ENCODE measurements at places on chromosomes 11 and 22.

GRCh38 chr11:100785148-100785983, 98.3 kb downstream of the ARHGAP42 start:
- DNase-seq = no peak

DNA sequence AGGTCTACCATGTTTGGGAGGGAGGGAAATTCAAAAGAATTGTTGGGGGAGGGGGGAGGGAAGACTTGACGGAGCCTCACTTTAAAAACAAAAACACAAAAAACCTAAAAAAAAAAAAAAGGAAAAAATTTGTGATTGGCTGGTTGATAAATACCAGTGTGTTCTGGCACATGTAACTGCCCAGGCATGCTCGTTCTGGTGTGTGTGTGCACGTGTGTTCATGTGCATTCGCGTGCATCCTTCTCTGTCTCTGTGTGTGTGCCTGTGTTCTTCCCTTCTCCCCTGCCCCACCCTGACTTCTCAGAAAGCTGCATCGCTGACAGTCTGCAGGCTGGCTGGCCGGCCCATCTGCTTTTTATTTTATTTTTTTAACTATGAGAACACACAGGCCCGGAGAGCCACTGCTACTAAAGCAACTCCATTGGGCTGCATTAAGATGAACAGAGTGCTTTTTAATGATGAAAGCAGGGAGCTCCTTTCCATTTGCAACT, 22.6 kb upstream of the ADSL start:
- peak; percentile 12 for DNase-seq

DNA sequence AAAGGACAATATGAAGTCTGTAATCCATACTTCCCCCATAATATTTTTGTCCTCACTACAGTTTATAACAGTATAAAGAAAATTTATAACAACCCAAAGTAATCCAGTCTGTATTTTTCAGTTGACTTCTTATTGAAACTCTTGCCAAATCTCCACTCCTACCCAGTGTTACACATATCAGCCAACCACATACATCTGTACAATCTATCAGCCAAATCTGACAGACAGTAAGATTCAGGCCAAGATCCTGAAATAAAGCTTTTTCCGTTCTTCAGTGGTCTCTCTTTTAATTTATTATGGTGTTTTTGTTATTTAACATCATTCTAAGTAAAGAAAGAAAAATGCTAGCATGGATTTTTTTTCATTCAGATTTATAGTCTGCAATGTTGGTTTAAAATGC, 2370.9 kb upstream of the RAG2 start:
- DNase-seq = no peak

- no peak for DNase-seq
Measured at GRCh38 chr11:66609721-66610617, 6.5 kb upstream of the RBM14 start.

DNA sequence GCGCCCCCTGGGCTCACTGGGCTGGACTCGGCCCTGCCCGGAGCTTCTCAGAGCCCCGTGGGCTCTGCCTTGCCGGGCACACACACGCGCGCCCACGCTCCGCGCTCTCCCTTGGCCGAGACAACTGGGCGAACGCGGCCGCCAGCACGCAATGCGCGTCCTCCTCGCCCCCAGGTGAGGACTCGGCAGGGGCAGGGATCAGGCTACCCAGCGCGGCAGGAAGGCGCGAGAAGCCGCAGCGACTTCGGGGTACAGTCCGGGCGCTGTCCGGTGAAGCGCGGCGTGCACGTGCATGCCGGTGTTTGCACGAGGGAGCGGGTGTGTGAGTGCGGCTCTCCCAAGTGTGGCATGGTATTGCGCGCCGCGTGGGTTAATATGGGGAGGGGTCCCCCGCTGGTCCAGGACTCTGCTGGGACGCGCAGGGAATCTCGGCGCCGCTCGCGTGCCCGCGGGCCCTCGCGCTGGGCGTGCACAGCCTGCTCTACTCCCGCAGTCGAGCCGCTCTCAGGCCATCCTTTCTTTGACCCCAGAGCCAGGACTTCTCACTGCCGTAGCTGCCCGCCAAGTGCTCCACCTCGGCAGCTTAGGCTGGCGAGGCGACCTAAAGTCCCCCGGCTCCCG, 5.4 kb downstream of the WNT7B start:
- DNase-seq = no peak

DNA sequence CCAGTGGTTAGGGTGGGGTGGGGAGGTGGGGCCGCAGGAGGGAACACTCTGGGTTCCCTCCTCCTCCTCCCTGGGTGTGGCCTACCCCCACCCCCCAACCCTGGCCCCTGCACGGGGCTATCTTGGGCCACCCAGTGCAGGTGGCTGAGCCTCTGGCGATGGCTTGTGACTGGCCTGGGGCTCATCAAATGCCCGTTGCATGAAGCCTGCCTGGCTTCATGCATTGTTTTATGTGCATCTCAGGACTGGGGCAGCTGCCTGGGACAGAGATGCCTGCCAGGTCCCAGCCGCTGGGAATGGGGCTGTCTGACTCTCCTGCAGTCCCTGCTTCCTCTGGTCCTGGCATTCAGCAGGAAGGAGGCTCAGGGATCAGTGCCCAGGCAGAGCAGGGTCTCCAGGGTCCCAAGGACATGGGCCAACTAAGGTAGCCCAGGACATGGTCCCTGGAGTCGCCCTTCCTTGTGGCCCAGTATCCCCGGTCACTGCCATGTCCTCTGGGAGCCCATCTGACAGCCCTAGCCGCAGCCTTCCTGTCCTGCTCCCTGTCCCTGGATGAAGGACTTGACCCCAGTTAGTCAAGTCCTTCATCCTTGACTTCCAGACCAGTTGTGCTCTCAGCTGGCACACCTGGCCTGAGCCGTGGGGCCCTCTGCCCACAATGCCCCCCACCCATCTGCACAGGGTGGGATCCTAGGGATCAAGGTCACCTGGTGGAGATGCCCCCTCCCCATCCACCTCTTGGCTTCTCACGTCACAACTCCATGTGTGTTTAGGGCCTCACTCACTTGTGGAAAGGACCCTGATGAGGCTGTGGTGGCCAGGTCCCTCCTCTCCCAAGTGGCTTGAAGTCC, 112.1 kb upstream of the FGF3 start:
- no peak for DNase-seq

- peak; percentile 36 for DNase-seq
Measured at GRCh38 chr11:86672007-86672621, at the start of gene ME3. ME3 (minus strand) TSS chr11:86672616.

- no peak for DNase-seq
Measured at GRCh38 chr22:36227396-36227795, 11.9 kb downstream of the APOL2 start.

- no peak for DNase-seq
Measured at GRCh38 chr11:107482234-107482633, 24.6 kb upstream of the CWF19L2 start.

GRCh38 chr11:21908211-21908610, 284.7 kb upstream of the ANO5 start:
- DNase-seq = no peak

DNA sequence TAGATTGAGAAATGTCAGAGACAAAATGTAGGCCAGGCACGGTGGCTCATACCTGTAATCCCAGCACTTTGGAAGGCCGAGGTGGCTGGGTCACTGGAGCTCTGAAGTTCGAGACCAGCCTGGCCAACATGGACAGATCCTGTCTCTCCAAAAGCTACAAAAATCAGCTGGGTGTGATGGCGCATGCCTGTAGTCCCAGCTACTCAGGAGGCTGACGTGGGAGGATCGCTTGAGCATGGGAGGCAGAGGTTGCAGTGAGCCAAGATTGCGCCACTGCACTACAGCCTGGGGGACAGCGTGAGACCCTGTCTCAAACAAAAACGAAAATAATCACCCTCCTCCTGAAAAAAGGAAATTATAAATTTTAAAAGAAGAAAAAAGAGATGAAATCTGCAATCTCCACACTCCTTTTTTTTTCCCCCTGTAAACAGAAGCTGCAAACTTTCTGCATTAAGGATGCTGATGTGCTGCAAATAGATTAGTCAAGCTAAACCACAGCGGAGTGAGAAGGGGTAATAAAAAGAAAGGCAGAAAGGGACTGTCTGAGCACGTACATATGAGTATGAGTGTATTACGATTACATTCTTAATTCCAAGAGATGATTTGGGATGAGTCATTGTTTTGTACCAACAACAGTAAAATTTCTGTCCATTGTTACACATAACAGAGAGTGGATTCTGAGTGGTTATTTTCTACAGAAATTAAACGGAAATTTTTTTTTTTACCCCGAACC, 87.3 kb downstream of the SIK3 start:
- DNase-seq = no peak

DNA sequence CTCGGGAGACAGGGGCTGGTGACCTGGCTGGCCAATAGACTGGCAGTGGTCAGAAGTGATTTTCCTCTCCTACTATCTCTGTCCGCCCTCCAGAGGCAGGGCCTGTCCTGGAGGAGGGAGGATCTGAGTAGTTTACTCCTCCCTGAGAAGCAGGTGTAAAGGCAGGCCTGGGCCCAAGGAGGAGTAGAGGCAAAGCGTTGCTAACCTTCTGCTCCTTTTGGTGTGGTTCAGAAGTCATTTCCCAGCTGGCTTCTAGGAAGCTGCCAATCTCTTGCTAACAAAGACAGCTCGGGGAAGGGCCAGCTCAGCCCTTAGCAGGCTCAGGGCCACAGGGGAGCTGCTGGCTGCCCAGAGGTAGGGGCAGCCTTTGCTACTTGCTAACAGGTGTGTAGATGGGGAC, 151.1 kb upstream of the NECTIN1 start:
- DNase-seq = no peak

- no peak for DNase-seq
Measured at GRCh38 chr11:124551189-124551588, 7.7 kb upstream of the OR8B12 start.

GRCh38 chr11:89608234-89608966, 101.7 kb upstream of the TRIM77 start:
- no peak for DNase-seq

DNA sequence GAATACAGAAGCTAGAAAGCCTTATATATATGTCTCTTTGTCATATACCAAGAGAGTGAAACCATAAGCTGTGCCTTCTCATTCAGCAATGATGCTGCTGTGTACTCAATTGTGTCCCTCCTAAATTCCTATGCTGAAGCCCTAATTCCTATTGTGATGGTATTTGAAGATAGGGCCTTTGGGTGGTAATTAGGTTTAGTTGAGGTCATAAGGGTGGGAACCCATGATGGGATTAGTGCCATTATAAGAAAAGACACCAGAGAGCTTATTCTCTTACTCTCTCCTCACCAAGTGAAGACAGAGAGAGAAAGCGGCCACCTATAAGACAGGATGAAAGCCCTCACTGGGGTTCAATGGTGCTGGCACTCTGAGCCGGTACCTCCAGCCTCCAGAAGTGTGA, 1191.3 kb upstream of the TENM4 start:
- no peak for DNase-seq

GRCh38 chr11:57471496-57471895, 11.2 kb downstream of the RTN4RL2 start:
- DNase-seq = no peak

- no peak for DNase-seq
Measured at GRCh38 chr11:20501971-20502370, 97.4 kb upstream of the SLC6A5 start.

GRCh38 chr11:62752177-62752785, 1.7 kb downstream of the ZBTB3 start:
- DNase-seq = no peak

- no peak for DNase-seq
Measured at GRCh38 chr11:17633987-17634775, 85.2 kb upstream of the MYOD1 start.

All from activated CD4-positive, alpha-beta T cell treated with anti-CD3 and anti-CD28 coated beads for 4 hours (primary cell).